H7 (cell line): ENCODE measurements at places on chromosomes 12 and 14. TPM values are rescaled to one million over a fixed set of nuclear protein-coding genes. Genes with fewer than 3 reads are reported as not detected.

- peak; percentile 85 for DNase-seq
Observed at GRCh38 chr12:5204271-5204670, 160.6 kb downstream of the KCNA5 start.

DNA sequence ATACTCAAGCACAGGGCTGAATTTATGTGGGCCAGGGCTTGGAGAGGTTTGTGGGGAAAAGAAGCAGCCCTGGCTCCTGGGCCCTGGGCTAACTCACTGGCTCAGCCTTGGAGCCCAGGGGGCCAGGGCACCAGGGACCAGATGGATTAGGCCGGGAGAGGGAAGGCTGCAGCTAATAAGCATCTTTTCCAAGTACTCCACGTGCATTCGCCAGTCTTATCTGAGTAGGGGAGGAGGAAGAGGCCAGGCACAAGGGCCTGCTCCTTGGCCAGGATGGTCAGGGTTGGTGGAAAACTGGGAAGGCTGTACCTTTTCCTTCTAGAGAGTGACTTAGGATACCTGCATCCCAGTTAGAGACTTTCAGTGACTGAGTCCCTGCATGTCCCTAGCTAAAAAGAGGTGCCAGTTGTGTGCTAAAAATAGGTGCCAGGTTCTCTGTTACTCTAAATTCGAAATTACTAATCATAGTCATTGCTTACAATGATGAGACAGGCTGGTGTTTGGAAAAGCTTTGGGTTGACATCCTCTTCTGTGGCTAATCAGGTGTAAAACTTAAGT lies 1.3 kb downstream of the GLRX5 start:
- DNase-seq, result peak; percentile 43

DNA sequence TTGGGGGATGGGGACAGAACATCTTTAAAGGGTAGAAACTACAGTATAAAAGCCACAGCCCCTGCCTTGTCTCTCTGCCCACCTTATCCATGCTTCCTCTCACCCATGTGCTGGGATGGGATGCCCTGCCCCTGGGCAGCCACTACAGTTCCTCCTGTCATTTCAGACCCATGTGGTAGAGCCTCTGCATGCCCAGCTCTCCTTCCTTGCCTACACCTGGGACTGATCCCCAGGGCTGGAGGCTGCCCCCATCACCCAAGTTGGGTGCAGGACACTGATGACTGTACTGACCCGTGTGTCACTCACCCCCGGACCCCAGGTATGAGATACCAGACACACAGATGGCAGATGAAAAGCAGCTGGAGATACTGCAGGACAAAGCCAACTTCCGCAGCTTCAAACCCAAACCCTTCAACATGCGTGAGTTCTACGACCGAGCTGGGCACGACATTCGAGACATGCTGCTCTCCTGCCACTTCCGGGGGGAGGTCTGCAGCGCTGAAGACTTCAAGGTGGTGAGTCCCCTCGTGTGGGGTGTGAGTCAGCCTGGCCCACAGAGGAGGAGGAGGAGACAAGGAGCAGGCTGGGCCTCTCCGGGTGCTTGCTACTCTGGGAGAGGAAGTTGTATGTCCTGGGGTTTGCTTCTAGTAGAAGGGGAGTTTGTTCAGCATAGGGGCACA lies 2.2 kb downstream of the ASIC1 start:
- no peak for DNase-seq

DNA sequence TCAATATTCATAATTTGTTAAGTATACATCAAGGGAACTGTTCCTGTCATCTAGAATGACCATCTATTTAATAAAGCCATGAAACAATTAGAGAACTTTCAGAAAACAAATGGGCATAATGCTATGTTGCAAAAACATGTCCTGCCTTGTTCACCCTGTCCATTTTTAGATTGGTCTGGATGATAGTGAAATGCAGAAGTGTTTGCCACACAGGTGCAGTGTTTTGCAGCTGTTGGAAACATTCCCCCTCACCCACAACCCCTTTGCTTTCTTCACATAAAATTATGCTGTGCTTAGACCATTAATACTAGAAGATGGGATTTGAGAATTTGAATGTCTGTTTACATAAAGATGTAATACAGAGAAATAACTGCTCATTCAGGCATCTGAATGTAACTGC lies 36.5 kb downstream of the LEMD3 start:
- DNase-seq, result no peak

DNA sequence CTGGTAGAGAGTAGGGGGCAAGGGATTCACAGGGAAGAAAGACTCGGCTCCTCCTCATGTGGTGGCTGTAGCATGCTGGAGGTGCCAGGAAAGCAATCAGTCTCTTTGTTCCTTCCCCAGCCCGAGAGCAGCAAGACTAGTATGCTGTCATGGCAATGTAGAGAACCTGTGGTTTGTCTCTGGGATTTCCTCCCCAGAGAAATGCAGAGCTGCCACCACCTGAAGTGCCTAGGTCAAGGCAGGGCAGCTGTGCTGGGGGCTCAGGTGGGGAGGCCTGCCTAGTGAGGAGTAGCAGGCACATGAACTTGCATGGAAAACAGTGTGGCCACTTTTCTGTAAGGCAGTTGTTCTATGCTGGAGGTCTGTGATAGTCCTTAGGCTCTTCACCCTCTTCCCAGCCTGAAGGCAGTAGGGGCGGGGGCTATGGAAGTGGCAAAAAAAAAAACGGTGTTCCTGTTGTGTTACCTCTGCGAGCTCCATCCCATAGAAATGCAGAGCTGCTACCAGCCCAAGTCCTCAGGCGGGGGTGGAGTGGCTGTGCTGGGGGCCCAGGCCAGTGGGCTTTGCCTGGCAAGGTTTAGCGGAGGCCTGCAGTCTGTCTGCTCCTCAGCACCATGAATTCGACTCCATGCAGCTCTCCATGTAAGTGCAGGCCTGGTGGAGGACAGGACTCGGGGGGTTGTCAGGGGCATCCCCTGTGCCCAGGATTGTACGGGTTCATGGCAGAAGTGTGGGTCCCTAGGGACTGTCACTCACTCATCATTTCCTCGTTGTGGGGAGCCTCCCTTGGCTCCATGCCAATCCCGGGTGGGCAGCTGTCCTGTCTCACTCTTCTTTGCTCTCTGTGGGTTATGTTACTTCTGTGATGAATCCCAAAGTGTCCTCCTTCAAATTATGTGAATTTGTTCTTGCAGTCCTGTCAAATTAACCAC lies 4.1 kb upstream of the CLEC4D start:
- no peak for DNase-seq

Gene KCNK10
- 0.03 TPM in 1 of 2 replicates, not detected in the other for total RNA-seq

- DNase-seq, result no peak
Observed at GRCh38 chr12:24856541-24856940, 92.4 kb downstream of the BCAT1 start.

Gene SLCO1C1
- total RNA-seq, result 2.0 TPM in 1 of 2 replicates, not detected in the other

Gene SERPINA9
- total RNA-seq, result not detected in 2 replicates

- no peak for DNase-seq
Observed at GRCh38 chr14:73289729-73290128, 52.4 kb downstream of the PAPLN start.

- no peak for DNase-seq
Observed at GRCh38 chr12:64612843-64613242, 2.5 kb downstream of the RASSF3 start.

GRCh38 chr12:46770501-46771183 lies 55.2 kb downstream of the SLC38A4 start:
- peak; percentile 2 for DNase-seq

Gene PTCSC3
- total RNA-seq, result not detected in 2 replicates

Gene GLT8D2
- 1.1 and 1.7 TPM in 2 replicates for total RNA-seq

DNA sequence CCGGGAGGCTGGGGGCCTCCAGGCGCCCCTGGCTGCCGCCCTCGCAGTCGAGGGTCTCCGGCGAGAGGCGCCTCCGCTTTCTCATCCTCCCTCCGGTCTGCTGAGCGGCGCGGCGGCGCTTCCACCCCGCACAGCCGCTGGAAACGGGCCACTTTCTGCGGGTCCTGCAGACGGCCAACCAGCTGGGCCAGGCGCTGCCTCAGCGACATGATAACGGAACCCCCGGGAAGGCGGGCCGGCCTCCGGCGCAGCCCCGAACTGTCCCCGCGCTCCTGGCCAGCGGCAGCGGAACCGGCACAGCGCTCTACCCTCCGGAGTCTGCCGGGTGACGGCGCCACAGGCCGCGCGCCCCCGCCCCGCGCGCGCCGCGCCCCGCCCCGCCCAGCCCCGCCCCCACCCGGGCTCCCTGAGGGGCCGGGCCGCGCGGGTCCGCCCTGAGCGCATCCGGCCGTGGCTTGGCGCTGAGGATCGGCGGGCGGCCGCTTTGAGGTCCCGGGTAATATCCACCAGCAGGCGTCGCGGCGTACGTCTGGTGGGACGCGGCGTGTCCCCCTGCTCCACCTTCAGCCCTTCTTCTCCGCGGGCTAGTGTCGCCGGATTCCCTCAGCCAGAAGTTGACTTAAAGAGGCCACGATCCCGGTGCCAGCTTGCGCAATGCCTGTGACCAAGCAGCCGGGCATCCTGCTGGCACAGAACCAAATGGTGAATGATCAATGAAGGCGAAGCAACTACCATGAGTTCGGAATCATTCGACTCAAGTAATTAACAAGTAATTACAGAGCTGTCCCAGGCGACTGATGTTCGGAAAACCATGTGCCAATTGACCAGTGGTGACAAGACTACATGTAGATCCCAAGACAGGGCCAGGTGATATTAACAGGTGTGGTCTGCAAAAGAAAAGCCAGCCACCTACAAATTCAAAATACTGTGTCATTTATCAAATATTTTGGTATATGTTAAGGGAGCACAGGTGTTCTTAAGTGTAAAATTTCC lies at the start of gene SGPP1:
SGPP1 (minus strand) TSS at position 330 of the 993 bp plus-strand sequence; CDS start at position 209, 121 bp downstream.
- DNase-seq, result peak; percentile 95
